ENCODE measurements at places on chromosomes 13 and 19.
A peak's percentile ranks its signal among the peaks of the same experiment; 100 is the strongest.

GRCh38 chr19:41882568-41883462, at the start of gene ARHGEF1:
ARHGEF1 (plus strand) TSS chr19:41883184; CDS start chr19:41888083, 4,899 bp downstream.
- DNase-seq: no peak

GRCh38 chr13:43376596-43376995, 353.2 kb downstream of the DNAJC15 start:
- DNase-seq: no peak

- DNase-seq: no peak
These were observed 222.0 kb downstream of the ZNF536 start for GRCh38 chr19:30593975-30594745.

DNA sequence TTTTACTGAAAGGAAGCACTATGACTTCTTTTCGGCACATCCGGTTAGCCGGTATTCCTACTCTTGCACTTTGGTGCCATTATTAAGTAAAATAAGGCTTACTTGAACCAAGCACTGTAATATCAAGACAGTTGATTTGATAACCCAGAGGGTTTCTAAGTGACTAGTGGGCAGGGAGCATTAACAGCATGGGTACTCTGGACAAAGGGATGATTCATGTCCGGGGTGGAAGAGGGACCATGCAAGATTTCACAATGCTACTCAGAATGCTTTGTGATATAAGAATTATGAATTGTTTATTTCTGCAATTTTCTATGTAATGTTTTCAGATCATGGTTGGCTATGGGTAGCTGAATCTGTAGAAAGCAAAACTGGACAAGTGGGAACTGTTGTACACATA, 282.1 kb downstream of the TDRD3 start:
- DNase-seq: no peak

DNA sequence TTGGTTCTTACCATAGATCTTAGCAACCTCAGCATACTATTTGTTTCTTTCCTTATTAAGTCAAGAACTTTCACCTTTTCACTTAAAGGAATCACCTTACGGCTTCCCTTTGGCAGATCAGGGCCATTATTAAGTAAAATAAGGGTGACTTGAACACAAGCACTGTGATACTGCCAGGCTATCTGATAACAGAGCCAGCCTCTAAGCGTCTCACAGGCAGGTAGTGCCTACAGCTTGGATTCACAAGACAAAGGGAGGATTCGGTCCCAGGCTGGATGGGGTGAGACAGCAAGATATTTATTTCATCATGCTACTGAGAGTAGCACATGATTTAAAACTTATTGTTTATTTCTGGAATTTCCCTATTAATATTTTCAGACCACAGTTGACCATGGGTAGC, 218.6 kb downstream of the FOXO1 start:
- DNase-seq: no peak

- DNase-seq: no peak
These were observed 3.7 kb downstream of the FUZ start for GRCh38 chr19:49809160-49809940.

GRCh38 chr19:38730470-38730730, 13.9 kb downstream of the CAPN12 start:
- no peak for DNase-seq

GRCh38 chr13:23443110-23443509, 9.6 kb upstream of the SACS start:
- DNase-seq: no peak

DNA sequence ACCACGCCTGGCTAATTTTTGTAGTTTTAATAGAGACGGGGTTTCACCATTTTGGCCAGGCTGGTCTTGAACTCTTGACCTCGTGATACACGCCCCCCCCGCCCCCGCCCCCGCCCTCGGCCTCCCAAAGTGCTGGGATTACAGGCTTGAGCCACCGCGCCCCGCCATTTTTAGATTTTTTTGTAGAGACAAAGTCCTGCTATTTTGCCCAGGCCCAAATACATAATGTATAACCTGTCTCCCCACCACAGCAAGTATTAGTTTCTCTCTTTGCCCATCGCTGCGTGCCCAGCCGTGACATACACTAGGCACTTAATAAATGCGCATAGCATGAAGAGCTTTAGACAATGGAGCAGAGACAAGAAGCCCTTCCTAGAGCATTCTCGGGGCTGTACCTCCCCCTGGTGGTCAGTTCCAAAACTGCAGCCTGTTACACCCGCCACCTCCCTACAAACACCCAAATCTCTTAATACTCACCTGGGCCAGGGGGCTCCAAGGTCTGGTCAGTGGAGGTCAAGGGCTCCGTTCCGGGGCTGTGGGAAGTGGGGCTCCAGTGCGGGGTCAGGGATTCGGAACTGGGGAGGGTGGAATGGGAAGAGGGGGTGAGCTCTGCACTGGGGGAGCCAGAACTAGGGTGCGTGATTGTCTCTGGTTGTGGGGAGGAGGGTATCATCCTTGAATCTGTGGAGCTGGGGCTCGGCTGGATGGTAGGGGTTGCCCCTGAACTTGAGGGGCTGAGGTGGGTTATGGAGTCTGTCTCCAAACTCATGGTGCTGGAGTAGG, 22.5 kb downstream of the IQCN start:
- peak; percentile 13 for DNase-seq

GRCh38 chr19:7687177-7687576, 6.5 kb downstream of the TRAPPC5 start:
- no peak for DNase-seq

- DNase-seq: no peak
These were observed 33.2 kb downstream of the CEACAM8 start for GRCh38 chr19:42561512-42561911.

- no peak for DNase-seq
These were observed 23.2 kb downstream of the ANKRD27 start for GRCh38 chr19:32651729-32652140.

- no peak for DNase-seq
These were observed 21.2 kb upstream of the VWA8 start for GRCh38 chr13:41981951-41982715.

- DNase-seq: peak; percentile 56
These were observed 471.7 kb downstream of the EFNB2 start for GRCh38 chr13:106063591-106064313.

DNA sequence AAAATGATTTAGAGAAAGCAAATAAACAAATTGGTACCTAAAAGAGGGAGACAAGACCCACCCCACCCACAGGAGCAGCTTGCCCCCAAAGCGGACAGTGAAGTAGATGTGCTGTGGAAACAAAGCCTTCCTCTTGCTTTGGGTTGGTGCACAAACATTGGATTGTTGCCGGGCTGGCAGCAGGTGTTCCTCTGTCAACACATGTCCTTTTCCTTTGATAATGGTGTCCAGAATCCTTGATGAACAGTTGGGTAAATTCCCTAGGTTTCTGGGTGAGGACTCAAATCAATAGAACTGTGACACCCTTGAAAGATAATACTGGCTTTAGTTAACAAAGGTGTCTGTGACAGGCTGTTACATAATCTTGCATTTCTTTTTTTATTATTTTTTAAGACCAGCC, 311.8 kb downstream of the SPRY2 start:
- no peak for DNase-seq

DNA sequence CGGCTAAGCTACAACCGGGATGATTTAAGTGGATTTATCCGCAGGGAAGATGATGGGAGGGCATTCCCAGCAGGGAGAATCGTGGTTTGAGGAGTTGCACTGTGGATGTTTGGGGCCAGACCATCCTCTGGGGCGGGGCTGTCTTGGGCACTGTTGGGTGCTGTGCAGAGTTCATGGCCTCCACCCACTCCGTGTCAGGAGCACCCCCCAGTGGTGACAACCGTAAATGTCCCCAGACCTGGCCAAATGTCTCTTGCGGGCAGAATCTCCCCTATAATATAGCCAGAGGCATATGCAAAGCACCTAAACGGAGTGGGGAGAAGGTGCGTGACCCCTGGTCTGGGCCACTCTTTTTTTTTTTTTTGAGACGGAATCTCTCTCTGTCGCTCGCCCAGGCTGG, 40.2 kb downstream of the SMIM24 start:
- no peak for DNase-seq

DNA sequence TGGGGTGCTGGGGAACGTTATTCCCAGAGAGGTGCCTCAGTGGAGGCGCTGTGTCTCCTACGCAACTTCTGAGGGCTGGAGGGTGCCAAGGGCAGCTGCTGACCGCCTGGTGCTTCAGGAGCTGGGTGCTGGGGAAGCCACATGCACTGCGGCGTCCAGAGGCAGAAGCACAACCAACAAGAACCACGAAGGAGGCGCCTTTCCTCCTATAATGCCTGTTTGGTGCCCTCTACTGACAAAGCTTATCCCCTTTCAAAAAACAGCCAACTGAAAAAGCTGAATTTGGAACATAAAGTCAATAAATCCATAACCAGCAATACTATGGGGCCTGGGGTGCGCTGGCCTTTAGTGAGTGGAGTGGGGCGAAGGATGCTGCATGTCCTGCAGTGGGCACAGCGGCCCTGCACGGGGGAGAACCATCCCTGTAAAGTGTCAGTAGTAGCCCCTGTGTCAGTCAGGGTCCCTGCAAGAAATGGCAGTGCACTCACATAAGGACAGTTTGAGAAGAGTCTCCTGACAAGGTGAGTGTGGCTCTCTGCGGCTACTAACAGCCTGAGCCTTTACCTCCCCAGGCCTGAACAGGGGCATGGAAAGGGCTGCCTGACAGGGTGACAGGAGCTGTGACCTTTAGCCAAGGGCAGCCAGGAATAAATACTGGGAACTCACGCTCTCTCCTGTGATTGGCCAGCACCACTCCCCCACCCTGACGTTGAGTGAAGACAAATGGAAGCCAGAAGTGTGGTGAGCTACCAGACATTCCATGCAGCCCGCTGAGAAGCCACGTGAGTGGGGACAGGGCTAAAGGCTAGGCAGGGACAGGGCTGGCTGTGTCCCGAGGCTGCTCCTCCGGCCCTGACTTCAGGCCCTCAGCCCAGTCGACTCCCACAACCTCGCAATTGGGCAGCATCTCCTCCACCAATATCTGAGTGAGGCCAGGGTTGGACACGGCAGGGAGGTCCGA, 4.5 kb upstream of the B3GNT8 start:
- DNase-seq: no peak

DNA sequence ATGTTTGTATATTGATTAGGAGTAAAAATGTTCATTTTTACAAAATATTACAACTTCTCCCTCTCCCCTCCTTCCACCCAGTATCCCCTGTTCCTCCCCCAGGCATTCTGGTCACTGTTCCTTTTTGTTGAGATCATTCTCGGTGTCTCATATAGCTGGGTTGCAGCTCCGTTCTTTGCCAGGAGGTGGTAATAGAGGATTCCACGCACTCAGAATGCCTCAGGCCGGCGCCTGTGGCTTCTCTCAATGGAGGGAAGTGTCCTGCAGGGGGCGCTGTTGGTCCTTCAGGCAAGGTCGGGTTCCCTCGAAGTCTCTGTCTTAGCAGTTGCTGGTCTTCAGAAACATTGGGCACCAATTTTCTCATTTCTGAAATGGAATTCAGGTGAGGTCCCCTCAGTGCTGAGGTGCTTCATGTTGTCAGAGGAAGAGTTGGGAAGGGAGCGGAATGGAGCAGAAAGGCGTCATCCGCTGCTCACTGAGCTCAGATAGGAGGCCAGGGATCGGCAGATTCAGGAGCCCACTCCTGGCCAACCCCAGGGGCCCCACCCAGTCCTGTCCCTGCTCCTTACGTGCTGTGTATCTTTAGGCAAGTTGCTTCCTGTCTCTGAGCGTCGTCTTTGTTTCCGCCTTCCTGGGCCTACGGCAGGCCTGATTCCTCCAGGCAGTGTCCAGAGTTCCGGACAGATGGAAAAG, 10.3 kb upstream of the GARIN5A start:
- DNase-seq: no peak

- no peak for DNase-seq
These were observed 56.4 kb downstream of the ZNF568 start for GRCh38 chr19:36972571-36972970.

DNA sequence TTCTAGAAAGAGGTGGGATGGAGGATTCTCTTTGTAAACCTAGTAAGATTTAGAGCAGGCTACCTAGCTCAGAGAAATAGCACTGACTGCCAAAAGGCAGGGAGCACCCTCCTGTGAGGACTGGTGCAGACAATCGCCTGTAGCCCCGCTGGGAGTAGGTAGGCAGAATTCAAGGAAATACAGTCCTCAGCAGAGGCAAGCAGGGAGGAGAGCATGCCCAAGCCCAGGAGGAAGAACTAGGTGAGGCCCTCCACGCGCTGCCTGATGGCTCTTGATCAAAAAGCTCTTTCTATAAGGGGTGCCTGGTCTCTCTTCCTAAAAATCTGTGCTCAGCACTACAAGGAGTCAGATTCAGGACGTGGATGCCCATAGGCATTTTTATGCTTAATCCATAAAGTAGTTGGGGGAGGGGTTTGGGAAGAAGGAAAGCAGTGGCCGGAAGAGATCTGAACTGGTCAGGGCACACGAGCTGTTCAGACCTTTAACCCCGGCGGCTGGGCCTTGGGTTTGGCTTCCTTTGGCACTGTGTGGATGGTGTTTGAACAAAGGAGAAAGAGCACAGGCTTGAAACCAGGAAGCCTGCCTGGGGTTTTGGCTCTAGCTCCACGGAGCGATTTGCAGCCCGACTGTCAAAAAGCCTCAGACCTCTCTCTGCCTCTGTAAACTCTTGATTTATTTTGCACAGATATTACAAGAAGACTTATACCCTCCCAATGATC, 320.6 kb downstream of the FOXO1 start:
- DNase-seq: no peak

- DNase-seq: peak; percentile 93
These were observed 384.3 kb downstream of the EFNB2 start for GRCh38 chr13:106151056-106151699.

- no peak for DNase-seq
These were observed 11.0 kb downstream of the LRP3 start for GRCh38 chr19:33205110-33205509.

- peak; percentile 1 for DNase-seq
These were observed 19.6 kb downstream of the CELF5 start for GRCh38 chr19:3243819-3244700.

- DNase-seq: no peak
These were observed 50.7 kb upstream of the PNMA8B start for GRCh38 chr19:46546194-46546896.

- DNase-seq: no peak
These were observed 374.4 kb downstream of the DLEU7 start for GRCh38 chr13:50468849-50469669.

GRCh38 chr13:37395544-37395943, 203.0 kb downstream of the POSTN start:
- no peak for DNase-seq

DNA sequence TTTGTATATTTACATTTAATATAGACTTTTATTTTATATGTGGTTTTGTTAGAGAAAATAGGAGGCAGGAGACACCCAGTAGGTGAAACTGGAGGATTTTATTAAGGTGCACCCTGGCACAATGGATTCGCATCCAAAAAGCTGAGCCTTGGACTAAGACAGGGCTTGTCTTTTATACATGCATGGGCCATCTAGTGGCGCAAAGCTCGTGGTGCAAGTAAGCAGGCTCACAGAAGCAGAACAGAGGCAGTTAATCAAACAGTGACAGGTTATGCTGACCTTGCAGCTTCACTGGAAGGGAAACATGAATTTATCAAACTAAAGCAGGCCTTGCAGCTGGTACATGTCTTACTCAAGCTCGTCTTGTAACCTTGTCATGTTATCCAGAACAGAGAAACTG, 58.8 kb upstream of the ZNF681 start:
- no peak for DNase-seq

Data from AG09309 (cell line).